ENCODE measurements at places on chromosomes 7 and 10.

GRCh38 chr7:95011146-95011928, 103.9 kb downstream of the PPP1R9A start:
- peak; percentile 74 for DNase-seq

DNA sequence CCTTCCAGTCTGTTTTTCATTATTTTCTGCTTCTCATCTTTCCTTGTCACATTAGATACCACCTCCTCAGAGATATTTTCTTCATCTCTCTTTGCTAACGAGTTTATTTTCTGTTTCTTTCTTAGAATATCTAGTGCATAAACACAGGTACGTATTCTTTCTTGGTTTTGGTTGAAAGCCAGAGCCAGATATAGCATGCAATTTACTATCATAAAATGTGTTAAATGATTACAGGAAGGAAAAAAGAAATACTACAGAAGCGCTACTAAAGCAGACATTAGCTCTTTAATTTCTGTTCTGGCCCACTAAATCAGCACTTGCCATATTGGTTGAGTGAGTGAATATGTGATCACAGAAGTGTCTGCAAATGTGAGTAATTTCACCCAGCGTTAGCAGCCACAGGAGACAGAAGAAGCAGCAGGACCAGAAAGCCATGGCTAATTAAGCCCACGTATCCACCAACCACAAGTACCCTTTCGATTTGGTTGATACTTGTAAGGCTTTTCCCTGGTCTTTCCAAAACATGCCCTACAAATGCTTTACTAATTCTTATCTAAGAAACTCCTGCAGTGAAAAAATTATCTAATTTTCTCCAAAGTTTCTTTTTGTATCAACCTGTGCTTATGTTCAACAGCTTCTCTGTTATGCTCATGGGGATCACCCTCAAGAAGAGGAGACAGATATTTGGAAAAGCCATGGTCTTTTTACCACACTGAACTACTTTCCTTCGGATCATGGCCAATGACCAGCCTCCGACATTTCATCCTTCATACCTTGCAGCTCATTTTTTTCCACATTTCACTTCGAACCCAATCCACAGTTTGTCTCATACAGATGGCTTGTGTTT, 23.1 kb upstream of the MACC1 start:
- no peak for DNase-seq

DNA sequence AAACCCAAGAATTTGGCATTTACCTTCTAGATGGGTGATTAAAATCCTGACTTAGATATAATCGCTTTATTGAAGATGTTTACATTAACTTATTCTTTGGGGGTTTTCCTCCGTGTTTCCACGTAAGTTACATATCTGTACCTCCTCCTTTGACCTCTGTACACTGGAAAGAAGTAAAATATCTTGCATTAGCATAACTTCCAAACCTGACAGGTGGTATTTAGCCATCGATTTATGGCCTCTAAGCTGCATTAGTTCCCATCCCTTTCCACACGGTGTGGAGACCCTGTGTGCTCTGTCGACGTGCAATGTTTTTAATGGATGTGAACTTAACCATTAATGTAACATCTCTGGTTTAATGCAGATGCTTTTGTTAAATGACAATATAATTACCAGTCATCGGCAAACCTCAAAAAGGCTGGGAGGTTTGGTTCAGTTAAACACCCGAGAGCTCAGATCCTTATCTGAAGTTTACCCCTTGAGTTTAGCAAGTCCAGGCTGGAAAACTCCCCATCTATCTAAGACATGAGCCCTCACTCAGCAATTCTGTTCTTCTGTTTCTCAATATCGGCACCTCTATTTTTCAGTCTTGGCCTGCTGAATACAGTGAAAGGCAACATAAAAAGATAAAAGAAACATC, 295.2 kb downstream of the GATA3 start:
- DNase-seq: no peak

DNA sequence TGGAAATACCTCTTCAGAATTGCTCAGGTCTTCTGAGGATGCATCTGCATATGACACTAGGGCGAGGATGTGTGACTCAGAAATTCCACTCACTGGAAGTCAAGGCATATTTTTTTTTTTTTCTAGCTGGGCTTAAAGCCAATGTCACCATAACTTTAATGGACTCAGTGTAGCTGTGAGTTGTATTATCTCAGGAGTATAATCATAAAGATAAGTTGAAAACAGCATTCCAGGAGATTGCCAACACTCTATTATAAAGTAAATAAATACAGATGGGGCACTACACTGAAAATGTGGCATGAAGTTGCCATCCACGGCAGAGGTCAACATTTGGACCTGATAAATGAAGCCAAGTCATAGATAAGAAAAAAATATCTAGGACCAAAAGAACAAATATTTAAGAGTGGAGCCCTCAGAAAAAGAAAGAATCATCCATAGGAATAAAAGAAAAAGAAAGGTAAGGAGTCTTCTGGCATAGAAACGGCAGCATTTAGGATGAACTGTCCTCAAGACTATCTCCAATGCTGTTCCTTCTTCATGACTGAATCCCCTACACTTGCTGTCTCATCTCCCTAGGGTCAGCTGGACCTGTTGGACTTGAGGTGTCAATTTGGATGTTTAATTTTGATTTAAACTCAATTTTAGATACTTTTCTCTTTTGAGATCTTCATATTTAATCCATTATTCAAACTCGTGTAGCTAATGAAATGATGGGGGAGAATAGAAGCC, 72.9 kb upstream of the CAV2 start:
- peak; percentile 58 for DNase-seq

DNA sequence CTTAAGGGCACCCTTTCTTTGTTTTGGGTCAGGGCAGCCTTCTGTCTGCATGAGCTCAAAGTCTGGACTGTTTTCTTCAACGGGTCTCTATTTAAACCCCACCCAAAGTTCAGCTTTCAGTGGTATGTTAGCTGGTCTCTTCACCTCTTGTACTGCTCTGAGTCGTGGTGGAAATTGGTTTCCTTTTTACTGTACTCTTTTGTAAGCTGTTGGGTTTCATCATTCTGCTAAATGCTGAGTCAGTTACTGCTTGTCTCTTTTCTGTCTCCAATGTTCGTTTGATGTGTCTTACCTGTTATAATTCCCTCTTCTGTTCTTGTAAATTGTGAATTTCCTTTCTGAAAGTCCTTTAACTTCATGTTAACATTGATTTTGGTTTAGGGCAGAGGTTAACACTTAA, 64.1 kb upstream of the MALRD1 start:
- no peak for DNase-seq

DNA sequence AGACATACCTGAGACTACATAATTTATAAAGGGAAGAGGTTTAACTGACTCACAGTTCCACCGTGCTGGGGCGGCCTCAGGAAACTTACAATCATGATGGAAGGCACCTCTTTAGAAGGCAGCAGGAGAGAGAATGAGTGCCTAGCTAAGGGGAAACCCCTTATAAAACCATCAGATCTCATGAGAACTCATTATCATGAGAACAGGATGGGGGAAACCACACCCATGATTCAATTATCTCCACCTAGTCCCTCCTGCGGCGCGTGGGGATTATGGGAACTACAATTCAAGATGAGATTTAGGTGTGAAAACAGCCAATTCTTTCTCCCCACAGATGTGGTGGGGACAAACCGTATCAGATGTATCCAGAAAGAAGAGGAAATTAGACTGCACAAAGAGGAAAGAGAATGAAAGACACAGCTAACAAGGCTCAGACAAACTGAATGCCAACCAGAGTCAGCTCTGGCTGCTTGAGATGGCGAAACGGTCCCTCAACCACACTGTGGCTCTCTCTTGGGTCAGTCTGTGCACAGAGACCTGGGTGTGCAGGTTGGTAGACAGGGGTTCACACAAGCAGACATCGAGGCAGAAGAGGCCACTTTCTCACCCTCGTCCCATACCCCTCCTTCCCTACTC, 375.6 kb downstream of the SFMBT2 start:
- DNase-seq: no peak

DNA sequence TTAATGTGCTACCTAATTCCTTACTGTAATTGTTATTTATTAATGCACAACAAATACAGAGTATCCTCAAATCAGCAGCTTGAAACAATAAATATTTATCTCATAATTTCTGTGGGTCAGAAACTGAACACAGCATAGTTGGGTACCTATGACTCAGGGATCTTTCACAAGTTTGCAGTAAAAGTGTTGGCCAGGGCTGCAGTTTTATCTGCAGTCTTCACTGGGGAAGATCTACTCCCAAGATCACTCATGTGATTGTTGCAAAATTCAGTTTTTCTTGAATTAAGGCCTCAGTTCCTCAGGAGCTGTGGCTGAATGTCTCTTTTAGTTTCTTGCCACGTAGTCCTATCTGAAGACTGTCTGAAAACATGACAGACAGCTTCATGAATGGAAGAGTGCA, 237.8 kb downstream of the ZWINT start:
- no peak for DNase-seq

GRCh38 chr7:129006636-129007414, 48.1 kb downstream of the TNPO3 start:
- DNase-seq: no peak

DNA sequence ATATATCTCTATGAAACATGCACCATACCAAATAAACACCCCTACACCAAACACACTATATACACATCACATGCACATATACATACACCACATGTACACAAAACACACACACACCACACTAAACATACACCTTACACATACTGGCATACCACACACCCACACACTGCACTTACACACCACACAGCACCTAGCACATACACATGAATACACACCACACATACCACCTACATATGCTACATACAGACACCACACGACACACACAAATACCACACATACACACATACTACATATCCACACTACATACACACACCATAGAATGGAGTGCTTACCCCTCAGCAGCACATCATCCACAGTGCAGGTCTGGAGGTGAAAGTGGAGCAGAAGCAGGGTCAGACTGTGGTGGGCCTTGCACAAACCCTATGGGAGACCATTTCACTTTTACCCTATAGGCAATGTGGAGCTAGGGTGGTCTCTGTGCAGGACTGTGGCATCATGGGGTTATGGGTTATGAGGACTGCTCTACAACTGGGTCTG, 64.6 kb downstream of the WDFY4 start:
- DNase-seq: no peak

DNA sequence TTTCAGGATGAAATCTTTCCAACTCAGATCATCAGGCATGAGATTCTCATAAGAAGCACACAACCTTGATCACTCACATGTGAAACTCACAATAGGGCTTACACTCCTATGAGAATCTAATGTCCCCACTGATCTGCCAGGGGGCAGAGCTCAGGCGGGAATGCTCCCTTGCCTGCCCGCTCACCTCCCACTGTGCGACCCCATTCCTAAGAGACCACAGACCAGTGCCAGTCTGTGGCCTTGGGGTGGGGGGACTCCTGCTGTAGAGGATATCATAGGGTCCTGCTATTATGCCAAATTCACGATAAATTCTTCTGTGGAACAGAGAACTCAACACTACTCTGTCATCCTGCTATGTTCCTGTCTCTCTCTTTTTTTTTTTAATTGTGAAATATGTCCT, 5.2 kb upstream of the RASGEF1A start:
- no peak for DNase-seq

- no peak for DNase-seq
These were observed 72.5 kb downstream of the CDHR3 start for GRCh38 chr7:106035568-106035967.

- no peak for DNase-seq
These were observed 11.1 kb downstream of the PKD1L1 start for GRCh38 chr7:47937065-47937687.

GRCh38 chr7:49767719-49768118, 5.7 kb upstream of the VWC2 start:
- no peak for DNase-seq

DNA sequence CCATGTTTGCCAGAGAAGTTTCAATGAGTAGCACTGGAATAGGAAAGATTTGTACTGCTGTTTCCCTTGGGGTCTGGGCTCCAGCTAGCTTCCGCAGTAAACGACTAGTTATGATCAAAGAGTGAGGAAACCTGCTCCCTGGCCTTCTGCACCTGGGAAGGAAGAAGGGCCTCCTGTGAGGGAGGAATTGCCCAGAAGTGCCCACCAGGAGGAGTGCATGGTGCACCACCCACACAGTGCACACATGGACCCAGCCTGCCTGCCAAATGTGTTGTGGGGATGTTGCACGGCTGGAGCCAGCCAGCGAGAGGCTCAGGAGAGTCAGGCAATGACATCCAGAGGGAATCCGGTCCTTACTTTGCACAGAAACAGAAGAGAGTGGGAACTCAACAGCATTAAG, 27.0 kb upstream of the FAM107B start:
- no peak for DNase-seq

- DNase-seq: no peak
These were observed 238.0 kb upstream of the FOXK1 start for GRCh38 chr7:4444106-4444505.

DNA sequence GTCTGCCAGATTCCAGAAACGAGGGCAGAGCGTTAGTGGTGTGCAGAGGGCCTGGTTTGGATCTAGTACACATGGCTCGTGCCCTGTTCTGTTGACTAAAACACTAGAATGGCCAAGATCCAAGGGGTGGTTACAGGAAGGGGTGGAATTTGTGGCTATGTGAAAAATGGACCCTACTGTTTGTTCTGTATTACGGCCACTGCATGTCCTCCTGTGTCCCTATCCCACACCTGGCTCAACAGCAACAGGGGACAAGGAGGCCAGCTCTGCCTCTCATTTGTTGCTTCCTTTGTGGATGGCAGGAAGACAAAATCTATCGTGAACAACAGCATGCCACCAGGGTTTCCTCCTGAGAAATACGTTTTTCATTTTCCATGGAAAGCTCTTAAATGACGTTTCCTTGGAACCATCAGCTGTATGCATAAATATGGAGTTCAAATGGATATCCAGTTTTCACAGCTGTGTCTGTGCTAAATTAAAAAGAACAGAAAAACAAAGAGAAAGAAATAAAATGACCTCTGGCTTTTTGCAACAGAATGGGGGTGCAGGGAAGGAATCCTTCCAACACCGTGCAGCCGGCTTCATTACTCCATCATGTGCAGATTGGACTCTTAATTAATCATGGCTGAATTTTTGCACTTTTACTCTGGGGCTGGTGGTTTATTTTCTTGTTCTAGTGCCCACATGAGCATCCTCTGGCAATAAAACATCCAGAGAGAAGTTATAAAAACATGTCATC, 318.9 kb downstream of the CXCL12 start:
- DNase-seq: no peak

GRCh38 chr10:8768852-8769251, 714.4 kb downstream of the GATA3 start:
- DNase-seq: no peak

DNA sequence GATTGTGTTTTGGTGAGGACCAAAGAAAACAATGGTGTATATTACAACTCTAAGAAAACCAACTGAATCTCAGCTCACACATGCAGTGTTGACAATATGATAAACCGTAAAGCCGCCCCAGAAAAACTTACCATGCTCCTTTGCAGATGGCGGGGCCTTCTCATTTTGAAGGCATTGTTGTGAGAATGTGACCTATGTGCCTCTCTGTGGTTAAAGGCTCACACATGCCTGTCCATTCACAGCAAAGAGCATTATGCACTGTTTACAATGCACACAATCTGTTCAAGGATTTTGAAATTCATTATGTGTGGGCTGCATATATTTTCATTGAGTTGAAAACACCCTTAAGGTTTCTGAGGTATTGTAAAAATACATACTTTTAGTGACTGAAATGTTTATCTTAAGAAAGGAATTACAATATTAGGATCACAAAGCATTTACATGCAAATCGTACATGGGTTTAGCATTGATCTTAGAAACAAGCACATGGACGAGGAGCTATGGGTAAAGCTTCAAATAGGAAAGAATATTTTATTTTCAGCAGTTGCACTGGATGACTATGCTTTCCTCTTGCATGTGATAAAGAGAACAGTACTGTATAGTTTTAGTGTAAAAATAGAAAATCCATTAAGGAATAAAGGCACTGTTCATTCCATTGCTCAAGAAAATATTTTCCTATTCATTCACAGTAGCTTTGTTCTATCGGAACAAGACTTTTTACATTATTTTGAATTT, 334.3 kb downstream of the ARL4A start:
- DNase-seq: no peak
